Type B pancreatic cell (in vitro differentiated cells): ENCODE measurements at places on chromosomes 2 and 18. TPM values are rescaled to one million over a fixed set of nuclear protein-coding genes. Genes with fewer than 3 reads are reported as not detected.

The ALPI gene
- 1.5 and 6.5 TPM in 2 replicates for total RNA-seq

The TMEM247 gene
- not detected in 2 replicates for total RNA-seq

The TEX44 gene
- total RNA-seq: not detected in 2 replicates

The GPR17 gene
- total RNA-seq: 0.19 TPM in 1 of 2 replicates, not detected in the other
